ENCODE measurements at places on chromosomes 6 and 20.

DNA sequence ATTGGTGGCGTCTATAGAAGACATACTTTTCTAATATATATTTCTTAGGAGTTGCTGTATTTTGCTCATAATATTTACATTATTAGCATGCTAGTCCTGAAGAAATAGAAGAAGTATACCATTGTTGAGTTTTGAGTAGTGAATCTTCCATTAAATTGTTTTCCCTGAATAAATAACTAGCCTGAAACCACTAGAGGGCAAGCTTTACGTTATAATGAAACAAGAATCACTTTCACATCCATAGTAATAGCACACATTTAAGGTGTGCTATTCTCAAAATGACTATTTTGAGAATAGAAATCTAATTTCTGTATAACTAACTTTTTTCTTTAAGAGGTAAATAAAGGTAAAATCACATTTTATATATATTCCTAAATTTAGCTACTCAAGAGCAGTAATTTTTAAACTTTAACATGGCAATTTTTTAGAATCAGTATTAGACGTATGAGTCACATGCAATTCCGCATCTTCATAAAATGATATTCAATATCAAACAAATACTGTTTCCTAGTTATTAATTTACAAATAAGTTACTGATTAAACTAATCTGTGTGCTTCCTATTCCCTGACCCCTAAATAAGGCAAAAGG is 213.2 kb upstream of the MANEA start:
- DNase-seq, result no peak

DNA sequence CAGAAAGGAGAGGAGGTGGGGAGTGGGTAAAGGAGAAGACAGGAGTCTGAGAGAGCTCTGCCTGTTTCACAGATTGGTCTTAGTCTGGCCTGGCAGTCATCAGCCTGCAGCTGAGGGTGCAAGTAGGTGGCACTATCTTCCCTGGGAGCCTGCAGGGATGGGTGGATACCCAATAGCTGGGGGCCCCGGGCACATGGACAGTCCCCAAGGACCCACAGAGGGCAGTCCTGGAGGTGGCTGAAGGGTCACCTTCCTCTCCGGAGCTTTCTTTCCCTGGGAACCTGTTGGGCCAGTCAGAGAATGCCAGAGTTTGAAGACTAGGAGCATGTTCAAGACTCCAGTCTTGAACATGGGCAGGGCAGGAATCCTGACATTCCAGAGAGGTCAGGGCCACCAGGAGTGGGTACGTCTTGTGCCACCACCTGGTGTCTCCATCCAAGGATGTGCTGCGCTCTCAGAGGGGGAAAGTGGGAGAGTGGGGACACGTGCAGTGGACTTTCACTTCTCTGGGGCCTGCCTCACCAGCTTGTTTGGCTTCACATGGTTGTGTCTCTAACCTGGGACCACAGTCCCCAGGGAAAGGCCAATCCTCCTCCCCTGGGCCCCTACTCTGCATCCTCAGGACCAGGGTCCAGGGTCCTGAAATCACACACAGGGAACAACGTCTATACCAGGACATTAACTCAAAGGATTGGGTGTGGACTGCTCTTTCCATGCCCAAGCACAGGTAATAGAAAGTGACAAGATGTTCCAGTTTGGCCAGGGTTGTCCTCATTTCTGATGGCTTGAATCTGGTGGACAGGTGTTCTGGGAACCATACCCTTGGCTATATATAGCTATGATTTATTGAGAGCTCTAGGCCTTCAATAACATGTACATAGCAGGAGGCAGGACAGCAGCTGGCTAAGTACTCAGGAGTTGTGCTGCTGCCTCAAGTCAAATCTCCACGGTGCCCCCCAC is 18.0 kb downstream of the AARS2 start:
- no peak for DNase-seq

DNA sequence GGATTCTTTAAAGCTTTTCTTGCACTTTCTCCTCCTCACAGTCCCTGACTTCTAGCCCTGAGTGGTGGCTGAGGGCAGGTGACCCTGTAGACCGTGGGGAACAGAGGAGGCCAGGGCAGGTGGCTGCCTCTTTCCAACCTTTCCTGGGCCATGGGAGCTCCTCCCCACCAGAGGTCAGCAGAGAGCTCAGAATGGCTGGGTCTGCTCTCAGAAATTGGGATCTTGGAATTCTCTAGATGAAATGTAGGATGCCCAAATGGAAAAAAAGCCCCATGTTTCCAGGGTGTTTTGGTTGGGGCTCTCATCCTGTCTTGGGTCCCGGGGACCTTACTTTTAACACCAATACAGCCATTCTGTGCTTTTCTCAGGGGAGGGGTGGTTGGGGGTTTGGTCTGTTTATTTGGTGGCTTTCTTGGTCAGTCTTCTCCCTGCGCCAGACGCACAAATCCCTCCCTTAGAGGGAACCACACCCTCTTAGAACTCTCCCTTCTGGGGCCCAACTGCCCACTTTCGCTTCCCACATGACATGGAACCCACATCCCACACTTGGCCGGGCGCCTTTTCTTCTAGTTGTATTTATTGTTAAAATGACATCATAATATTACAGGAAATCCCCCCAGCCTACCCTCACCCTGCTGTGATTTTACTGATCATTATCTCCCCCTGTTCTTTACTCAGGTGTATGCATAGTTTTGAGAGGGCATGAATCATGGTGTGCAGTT is 17.9 kb downstream of the GNAS start:
- DNase-seq, result no peak

DNA sequence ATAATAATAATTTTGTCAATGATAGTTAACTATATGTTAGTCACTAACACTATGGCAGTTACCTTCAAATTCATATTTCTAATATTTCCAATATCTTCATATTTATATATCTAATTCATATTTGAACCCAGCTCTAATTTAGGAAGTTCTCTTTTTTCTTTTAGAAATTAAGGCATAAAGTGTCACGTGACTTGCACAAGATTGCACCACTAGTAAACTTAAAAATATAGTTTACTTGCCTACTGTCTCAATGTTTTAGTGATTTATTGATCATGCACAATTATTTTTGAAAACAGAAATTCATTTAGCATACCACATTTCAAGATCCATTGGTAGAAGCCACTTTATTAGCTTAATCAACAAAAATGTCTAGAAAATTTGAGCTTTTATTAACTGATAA is 508.7 kb upstream of the ZNF337 start:
- no peak for DNase-seq

DNA sequence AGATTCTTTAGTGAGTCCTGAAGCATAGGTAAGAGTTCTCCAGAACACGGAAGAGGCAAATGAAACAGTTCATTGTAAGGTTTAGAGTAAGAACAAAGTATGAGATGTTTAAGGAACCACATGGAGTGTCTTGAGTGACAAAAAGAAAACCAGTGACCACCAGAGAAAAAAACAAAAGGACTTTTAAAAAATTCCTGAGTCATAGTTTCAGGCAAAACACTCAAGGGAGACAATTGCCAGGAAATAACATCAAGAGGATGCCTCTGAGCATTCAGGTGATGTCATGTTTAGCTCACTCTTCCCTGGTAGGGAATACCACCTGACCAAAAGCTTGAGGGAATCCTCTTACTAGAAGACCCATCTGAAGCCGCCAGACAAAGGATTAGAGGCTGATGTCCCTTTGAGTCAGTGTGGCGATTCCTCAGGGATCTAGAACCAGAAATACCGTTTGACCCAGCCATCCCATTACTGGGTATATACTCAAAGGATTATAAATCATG is 110.3 kb downstream of the COL19A1 start:
- DNase-seq, result no peak

GRCh38 chr6:11263291-11263775 is 30.9 kb upstream of the NEDD9 start:
- no peak for DNase-seq
